SK-N-SH (cell line): ENCODE measurements at places on chromosomes 6 and 20.
A peak's percentile ranks its signal among the peaks of the same experiment; 100 is the strongest.

- peak; percentile 84 for DNase-seq
Observed at GRCh38 chr20:41340327-41341055, at the start of gene LPIN3. Gene LPIN3 (plus strand): TSS chr20:41340821. CDS start chr20:41345804, 4,983 bp downstream.

DNA sequence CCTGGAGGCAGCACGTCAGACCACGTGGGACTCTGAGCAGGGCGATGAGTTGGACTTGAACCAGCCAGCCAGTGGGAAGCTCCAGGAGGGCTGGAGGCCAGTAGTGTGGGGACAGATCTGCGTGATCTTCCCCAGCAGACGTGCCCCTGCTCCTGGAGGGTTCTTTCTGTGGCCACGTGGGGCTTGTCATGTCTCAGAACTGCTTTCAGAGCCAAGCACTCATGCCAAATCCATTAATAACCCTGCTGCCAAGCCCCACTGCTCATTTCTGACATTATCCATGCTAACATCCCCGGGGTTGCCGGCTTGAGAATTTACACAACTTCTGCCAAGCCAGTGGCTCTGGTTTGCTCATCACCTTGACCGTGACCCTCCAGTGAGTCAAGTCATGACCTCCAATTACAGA lies 38.3 kb downstream of the SIRPA start:
- DNase-seq, result peak; percentile 76

- no peak for DNase-seq
Observed at GRCh38 chr6:45467853-45468252, 90.1 kb upstream of the SUPT3H start.

DNA sequence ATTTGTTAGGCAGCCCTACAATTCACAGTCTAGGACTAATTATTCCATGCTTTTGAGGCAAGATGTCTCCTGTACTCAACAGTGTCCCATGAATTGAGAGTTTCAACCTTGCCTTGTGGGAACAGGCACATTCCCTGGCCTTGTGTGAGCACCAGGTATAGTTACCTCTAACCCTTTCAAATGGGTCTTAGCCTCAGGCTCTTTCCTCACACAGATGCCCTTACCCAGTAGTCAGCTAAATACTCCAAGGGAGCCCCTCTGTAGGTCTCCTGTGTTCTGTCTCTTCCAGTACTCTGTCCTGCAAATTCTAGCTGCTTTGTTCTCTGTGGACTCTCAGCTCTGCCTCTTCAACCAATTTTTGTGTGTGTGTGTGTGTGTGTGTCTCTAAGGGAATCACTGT lies 135.3 kb downstream of the ZFAND3 start:
- no peak for DNase-seq

DNA sequence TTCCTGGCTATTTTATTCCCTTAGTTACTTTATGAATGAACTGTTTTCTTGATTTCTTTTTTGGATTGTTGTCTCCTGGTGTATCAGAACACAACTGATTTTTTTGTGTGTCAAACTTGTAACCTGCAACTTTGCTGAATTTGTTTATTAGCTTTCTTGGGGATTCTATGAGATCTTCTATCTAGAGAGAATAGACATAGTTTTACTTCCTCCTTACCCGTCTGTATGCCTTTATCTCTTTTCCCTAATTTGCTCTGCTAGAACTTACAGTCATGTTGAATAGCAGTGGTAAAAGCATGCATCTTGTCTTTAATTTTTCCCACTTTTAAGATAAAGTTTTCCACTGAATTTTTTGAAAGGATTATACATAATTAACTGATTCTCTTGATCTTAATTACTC lies 13.2 kb downstream of the RNF146 start:
- no peak for DNase-seq

DNA sequence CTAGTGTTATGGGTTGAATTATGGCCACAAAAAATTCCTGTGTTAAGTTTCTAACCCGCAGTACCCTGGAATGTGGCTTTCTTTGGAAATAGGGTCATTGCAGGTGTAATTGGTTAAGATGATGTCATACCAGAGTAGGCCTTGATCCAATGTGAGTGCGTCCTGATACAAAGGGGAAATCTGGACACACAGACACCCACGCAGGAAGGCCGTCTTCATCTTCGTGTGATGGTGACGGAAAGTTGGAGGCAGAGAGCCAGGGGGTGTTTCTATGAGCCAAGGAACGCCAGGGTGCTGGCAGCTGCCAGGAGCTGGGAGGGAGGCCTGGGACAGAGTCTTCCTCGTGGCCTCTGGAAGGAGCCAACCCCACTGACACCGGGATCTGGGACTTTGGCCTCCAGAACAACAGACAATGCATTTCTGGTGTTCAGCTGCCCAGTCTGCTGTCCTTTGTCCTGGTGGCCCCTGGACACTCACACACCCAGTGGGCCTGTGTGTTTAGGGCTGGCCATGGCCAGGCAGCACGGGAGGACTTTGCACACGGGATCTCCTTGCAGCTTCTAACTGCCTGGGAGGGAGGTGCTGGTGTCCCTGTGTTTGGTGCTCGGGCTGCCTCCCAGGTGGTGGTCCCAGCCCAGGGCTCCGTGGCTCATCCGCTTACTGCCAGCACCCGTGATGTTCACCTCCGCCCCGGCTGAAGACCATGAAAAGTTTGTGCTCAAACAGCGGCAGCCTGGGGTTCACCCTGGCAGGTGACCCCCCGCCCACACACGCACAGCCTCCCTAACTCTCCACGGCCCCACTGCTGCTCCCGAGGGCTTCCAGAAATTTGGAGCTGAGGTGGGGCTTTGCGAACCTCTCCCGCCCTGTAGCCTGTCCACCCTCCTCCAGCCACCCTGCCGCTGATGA lies 53.4 kb upstream of the GATA5 start:
- DNase-seq, result no peak

- no peak for DNase-seq
Observed at GRCh38 chr6:56808871-56809359, 146.0 kb upstream of the BEND6 start.

GRCh38 chr6:116354236-116354635 lies 16.5 kb upstream of the DSE start:
- no peak for DNase-seq

- no peak for DNase-seq
Observed at GRCh38 chr20:4150070-4150441, 134.7 kb upstream of the RNF24 start.

DNA sequence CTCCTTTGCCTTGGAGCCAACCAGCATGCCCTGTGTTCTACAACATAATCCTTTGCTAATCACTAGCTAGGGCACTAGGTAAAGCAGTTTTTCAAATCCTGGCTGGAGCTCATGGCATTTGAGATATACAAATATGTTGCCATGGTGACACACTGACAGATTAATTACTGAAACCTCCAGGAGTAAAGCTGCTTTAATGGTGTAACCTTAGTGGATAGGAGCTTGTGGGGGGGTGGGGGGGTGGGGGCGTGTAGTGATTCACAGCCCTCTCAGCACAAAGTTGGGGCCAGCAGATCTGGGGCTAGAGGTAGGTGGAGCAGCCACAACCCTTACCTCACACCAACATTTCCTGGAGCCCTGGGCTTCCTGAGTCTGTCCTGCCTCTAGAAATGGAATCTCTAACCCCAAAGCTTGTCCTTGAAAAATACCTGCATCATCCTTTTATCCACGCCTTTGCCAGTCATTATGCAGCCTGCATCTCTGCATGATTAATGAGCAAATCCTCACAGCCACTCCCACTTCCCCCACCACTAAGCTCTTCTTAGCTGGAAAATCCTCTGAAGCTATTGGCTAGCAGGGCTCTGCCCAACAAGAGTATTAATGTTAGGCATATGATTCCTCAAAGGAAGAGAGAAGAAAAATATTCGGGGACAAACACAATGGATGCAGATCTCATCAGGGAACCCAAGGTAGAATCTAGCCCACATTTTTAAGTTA lies 84.5 kb upstream of the PRND start:
- DNase-seq, result no peak

DNA sequence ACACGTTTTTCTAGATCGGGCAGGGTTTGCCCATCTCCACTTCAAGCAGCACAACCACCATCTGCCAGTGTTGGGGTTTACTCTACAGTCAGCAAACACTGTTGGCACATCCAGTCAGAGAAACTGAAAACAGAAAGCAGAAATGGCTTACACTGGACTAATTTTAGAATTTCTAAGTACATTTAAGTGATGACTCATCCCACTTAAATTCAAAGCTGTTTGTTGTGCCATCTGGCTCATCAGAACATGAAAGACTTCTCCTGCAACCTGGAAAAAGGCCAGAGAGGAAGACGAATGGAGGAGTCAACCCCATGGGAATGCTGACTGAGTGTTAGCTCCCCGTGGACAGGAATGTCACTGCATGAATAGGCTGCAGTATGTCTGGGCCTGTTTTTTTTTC lies 21.8 kb downstream of the FAM209B start:
- DNase-seq, result no peak
